ENCODE measurements at places on chromosomes 4 and X.

DNA sequence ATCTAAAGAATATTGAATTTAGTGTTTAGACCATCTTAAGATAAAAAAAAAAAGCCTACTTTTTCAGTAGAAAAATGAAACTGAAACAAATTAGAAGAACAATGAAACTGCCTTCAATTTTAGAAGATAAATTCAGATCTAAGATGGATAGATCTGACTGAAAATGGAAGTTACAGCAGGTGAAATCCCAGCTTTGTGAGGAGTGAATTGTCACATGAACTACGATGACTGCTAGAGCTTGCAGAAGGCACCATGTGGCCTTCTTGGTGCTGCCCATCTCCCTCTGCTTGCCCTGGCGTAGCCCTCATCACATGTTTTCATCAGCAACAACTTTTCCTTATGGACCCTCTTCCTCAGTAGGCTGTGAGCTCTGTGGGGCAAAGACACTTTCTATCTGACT, 51.4 kb upstream of the EMCN start:
- no peak for DNase-seq

DNA sequence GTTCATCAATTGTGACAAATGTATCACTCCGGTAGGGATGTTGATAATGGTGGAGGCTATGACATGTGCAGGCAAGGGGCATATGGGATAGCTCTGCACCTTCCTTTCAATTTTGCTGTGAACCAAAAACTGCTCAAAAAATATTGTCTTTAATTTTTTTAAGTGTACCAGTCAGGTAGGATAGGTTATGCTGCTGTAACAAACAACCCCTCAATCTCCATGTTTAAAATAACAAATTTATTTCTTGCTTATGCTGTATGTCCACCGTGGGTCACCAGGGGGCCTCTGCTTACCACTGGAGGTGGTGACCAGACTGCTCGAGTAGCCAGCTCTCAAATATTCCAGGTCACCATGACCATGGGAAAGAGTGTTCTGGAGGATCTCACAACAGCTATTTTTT, 23.4 kb upstream of the MSX1 start:
- DNase-seq: no peak

DNA sequence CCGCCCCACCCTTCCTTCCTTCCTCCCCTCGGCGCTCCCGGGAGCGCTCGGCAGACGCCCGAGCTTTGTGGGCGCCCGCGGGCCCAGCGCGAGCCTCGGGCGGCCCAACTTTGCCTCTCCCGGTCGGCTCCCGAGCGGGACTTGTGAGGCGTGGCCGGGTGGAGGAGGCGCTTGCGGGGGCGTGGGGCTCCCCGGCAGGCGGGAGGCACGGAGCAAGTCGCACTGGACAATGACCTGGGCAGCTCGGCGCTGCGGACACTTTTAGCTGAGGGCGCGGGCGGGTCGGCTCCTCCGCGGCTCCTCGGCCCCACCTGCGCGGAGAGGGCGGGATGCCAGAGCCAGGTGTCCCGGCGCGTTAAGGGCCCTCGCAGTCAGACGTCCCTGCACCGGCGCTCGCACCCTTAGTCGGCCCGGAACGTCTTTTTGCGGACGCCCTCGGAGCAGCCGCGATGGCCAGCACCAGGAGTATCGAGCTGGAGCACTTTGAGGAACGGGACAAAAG, 385 bp downstream of the DCLK2 start:
- DNase-seq: peak; percentile 73

GRCh38 chr4:52939739-52940138, 77.6 kb downstream of the RASL11B start:
- no peak for DNase-seq

DNA sequence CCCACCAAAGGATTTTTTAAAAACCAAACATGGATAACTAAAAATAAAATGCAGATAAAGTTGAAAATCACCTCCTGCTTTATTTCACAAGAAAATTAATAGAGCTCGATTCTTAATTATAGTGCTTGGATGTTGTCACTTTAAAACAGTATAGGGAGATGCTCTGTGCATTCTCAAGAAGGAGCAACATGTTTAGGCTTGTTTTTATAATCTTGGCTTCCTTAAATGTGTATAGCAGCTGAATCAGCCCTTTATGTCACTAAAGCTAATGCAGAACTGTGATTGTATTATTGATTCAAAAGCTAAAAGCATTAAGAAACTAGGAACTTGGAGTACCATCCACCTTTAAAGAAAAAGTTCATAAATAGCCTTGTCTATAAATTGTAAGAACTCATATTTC, 12.9 kb downstream of the UTP3 start:
- no peak for DNase-seq

- no peak for DNase-seq
Measured at GRCh38 chrX:21723084-21723483, 34.8 kb downstream of the SMPX start.

DNA sequence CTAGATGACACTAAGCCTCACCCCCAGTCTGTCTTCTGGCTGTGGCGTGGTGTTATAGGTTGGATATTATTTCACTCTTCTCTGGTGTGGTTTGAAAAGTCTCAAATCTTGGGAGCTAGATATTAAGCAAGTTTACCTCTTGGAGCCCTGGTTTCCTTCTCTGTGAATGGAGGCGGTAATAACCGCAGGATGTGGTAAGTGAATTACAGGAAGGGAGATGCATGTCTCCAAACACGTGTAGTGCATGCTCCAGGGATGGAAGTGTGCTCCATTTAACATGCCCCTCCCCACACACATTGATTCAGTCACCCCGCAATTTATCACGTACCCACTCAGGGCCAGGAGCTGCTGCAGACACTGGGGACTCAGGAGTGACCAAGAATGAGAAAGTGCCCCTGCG, 4.9 kb downstream of the ZNF275 start:
- no peak for DNase-seq

DNA sequence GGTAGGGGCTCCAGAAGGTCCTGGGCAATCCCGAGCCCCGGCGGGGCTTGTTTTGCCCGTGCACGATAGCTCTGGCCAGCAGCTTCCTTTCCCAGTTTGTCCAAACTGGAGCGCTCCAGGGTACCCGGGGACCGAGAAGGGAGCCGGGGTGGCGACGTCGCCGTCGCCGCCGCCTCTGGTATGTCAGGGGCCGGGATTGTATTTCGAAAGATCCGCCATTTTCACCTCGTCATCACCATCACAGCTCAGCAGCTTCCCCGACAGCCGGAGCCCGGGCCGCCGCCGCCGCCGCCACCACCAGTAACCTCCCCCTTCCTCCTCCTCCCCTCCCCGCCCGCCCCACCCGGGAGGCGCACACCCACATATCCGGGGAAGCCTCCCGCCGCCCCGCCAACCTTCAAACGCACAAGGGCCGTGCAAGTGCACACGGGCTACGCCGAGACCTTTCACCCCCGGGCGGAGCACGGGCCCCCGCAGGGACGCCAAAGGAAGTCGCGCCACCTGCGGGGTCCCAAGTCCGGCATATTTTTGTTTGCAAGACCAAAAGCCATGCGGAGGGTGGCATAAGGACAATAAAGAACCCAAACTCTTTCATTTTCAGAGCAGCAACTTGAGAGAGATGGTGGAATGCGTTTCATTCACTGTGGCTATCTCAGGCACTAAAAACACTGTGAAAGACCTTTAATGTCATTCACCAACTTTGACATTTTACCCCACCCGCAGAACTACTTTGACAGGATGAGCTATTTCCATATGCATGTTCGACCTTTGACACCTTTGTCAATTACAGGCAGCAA, at the start of gene LIN54:
LIN54 (minus strand) TSS at position 302 of the 797 bp plus-strand sequence. CDS start 25,979 bp downstream, outside the sequence.
- DNase-seq: peak; percentile 84
